ENCODE measurements at places on chromosomes 5 and 9.

- DNase-seq: no peak
Measured at GRCh38 chr9:76835571-76836283, 70.2 kb downstream of the PRUNE2 start.

DNA sequence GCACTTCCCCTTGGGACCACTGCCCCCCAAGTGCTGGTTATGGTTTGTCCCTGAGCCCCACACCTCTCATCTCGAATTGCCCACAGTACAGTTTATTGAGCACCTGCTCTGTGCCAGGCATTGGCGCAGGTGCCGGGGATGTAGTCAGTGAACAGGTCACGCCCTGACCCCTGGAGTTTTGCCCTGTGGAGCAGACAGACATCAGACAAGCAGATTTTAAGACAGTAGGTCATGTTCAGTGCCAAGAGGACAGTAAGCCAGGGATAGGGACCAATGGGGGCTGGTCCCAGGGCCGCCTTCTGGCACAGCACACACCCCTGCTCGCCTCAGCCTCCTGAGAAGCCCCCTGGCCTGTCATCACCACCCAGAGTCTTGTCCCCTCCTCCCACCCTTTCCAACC is 21.9 kb downstream of the ROPN1L start:
- no peak for DNase-seq

DNA sequence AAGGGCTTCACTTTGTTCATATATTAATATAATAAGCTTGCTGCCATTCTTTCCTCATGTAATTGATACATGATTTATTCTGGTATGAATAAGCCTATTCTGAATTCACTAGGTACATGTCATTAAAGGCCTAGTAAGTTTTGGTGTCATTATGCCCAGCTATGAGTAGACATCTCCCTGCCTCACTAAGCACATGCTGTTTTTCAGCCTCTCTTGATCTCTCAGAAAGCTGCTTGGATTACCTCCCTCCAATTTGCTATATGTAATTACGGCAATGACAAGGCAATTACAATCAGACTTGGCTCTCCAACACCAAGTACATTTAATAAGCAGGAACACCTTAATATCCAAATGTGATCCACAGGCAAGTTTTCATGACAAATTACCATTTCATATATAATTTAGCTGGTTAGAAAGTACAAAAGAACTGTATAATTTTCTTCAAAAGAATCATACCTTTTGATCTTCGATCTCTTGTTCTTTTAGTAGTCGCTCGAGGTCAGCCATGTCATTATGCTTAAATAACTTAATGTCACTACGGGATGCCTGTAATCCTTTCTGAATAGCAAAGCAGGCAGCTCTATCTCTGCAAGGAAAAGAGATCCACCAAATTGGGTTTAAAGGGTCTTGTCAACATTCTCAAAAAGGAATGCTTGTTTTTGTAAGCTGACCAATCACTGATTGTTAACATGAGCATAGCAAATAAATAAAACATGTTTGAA is 56.3 kb downstream of the SPTLC1 start:
- no peak for DNase-seq

DNA sequence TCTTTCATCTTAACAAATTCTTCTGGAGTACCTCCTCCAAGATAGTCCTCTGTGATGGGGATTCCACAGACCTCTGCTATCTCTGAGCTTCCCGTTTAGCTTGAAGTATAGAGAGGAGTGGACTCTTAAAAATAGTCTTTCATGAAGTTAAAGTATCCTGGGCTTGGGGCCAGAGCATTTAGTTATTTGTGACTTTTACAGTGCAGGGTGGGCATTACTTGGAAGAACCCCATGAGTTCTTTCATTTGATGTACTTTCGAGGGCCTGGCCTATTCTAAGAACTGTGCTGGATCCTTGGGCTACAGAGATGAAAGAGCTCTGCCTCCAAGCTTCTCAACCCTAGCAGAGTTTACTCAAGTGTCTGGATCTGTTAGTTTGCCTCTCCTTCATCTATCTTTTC is 131.5 kb downstream of the ZSWIM6 start:
- no peak for DNase-seq

GRCh38 chr5:175772747-175773533 is 98.4 kb upstream of the CPLX2 start:
- no peak for DNase-seq

DNA sequence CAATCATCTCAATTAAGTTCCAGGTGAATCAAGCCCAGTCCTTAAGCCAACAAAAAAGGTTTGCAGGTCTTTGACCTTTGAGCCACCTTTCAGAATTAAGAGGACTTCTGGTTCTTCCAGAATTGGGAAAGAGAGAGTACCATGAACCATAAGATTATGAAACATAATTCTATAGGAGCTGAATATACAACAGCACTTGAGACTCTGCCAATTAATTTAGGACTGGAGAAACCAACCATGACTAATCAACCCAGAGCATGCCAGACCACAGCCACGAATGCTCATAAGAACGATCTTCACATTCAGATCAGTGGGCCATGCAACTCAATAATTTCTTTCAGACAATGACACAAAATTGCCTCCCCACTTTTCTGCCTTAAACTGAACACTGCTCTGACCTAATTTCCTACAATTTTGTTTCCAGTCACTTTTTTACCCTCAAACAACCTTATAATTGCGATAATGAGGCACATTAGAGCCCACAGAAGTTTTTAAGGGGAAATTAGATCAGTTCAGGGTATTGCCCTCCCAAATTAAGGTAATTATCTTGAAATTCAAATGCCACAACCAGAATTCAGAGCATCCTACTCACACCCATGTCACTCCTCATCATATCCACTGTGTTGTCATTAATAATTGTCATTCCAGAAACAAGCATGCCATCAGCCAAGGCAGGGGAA is 213.4 kb downstream of the ATPSCKMT start:
- DNase-seq: no peak

DNA sequence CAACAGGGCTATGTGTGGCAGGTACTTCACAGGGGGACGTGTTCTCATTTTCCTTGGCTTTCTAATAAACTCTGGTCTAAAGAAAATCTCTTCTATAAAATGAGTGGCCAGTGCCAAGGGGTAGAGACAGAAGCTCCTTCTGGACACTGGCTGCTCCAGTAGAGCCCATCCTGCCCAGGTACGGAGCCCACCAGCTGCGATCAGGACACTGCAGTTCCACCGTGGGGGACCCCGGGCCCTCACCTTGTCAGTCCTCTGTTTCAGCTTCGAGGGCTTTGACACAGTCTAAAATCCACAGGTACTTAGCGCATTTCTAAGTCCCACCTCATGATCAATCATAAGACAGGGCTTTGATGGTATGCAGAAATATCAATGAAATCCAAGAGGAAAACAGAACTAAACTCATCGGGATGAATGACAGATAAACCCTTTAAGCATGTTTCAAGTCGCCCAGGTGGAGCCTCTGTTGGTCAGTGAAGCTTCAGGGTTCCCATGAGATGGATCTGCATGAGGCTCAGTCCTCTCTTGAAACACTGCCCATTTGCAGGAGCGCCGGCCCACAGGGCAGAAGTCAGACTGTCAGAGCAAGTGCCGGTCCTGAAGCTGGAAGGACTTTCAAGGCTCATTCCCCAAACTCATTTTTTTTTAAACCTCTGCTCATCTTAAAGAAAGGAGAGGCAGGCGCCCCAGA is 20.3 kb upstream of the TERT start:
- DNase-seq: no peak

- DNase-seq: no peak
Measured at GRCh38 chr9:137014776-137015539, 13.1 kb downstream of the ABCA2 start.

GRCh38 chr5:67542479-67542878 is 345.9 kb upstream of the CD180 start:
- no peak for DNase-seq

GRCh38 chr9:86821006-86821845 is 126.1 kb downstream of the GAS1 start:
- DNase-seq: no peak

DNA sequence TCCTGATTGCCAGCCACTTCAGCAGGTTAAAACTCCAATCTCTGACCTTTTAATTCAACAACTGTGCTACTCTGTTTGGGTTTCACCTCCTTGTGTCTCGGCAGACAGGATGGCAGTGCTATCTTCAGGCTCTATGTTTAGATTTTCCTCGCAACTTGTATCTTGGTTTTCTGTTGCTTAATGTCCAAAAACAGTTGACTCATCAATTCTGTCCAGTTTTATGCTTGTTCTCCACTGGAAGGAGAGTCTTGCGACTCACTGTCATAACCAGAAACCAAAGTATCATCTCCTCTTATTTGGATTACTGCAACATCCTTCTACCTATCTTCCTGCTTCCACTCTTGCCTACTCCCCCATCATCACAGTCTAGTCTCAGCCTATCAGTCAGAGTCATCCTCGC is 130.9 kb upstream of the ADAMTS16 start:
- no peak for DNase-seq

GRCh38 chr5:17115855-17116254 is 101.6 kb upstream of the BASP1 start:
- DNase-seq: no peak

DNA sequence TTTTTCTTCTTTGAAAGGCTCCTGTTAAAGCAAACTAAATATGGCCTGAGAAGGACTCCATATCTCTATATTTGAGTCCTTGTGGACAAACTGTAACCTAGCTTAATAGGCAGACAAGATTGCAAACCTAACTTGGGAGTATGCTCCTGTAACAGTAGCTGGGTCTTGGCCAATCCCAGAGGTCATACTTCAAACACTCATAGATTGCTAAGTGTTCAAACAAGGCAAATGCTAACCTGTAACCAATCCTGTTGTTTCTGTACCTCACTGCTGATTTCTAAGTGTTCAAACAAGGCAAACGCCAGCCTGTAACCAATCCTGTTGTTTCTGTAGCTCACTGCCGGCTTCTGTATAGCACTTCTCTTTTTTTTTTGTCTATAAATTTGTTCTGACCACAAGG is 50.6 kb upstream of the CLK4 start:
- no peak for DNase-seq
